Activated naive CD4-positive, alpha-beta T cell (primary cell): ENCODE measurements at places on chromosomes 2 and 18.

DNA sequence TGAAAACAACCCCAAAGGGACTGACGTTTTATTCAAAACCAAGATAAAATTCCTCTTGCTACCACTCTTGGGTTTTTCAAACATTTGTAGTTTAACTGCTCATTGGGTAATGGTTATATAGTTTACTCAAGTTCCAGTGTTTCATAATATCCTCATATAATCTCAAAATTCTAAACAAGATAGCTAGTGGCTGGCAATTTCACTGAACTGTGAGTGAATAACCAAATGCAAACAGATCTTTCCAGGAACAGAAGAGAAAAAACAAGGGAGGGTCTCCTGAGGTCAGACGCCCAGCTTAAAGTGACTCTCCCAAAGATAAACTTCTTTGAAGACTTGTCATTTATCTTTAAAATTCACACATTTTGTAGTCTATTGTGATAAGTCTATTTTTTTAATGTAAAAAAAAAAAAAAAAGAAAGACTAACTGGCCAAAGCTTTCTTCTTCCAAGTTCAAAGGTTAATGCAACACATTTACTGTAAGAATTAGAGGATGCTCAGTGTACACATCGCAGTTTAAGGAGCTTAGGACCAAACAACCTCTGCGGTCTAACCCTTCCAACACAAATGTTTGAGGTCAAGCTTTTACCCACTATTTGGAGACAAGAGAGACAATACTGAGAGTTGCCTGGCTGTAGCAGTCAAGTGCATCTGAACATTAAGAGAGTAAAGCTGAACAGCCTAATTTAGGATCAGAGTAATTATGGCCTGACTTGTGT, 26.6 kb downstream of the LPIN2 start:
- no peak for DNase-seq

DNA sequence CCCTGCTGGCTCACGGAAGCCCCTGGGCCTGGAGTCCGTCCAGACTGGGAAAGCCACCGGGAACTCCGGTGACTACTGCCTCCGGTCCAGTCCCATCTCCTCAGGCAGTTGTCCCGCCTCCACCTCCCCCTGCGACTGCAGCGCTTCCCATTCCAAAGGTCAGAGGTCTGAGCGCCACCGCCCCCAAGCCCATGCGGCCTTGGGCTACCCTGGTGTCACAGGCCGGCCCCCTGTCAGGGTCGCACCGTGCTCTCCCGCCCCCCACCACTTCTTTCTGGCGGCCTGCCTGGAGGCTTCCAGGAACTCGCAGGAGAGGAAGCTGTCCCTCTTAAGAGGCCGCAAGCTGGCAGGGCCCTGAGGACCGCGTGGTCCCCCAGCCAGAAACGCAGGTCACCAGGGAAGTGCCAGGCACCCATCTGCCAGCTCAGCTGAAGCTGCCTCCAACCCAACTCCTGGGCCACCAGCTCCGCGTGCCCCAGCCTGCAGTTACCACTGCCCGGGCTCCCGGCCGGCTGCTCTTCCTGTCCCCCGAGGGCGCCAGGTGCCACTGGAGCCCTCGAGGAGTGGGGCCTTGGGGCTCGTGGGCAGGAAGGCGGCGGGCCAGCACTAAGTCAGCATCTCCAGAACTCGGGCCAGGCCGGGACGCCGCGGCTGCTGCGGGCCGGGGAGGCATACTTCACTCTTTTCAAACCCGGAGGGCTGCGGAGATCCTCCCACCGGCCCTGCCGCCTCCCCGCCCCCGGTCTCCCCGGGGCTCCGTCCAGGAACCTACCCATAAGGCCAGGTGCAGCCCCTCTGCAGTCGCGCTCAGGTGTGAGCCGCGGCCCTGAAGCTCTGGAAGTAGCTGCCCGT, 83.3 kb upstream of the POMC start:
- DNase-seq = peak; percentile 57

DNA sequence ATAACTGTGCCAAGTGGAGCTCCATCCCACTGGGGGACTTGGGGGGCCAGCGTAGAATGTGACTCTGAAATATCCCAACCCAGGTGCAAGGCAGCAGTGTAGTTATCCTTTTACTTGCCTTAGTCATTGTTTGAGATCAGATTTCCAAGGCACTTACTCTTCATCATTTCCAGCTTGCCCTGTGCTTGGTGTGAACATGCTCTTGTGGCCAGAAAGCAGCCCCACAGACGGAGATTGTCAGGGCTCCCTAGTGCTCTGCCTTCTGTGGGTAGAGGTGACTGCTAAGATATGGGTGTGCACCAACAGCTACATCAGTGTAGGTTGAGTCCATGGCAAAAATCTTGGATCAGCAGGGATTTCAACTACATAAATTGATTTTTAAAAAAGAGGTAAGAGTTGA, 2010.0 kb upstream of the PIK3C3 start:
- DNase-seq = no peak

- DNase-seq = no peak
Observed at GRCh38 chr2:182907081-182907830, 40.8 kb upstream of the FRZB start.

DNA sequence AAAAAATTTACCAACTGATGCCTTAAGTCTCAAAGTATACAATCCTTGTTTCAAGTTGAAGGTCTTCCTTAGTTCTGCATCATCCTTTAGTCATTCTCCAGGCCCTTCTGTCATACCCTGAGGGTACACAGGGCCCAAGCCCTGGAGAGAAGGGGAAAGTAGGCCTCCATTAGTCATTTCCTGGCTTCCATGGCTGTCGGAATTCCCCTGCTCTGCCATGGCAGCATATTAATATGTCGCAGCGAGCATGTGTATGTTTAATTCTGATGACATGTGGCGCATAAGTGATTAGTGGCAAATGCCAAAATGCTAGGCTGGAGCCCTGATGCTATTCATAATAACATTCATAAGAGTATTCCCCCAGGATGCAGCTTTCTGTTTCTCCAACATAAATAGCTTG, 22.1 kb downstream of the GPR39 start:
- DNase-seq = no peak

DNA sequence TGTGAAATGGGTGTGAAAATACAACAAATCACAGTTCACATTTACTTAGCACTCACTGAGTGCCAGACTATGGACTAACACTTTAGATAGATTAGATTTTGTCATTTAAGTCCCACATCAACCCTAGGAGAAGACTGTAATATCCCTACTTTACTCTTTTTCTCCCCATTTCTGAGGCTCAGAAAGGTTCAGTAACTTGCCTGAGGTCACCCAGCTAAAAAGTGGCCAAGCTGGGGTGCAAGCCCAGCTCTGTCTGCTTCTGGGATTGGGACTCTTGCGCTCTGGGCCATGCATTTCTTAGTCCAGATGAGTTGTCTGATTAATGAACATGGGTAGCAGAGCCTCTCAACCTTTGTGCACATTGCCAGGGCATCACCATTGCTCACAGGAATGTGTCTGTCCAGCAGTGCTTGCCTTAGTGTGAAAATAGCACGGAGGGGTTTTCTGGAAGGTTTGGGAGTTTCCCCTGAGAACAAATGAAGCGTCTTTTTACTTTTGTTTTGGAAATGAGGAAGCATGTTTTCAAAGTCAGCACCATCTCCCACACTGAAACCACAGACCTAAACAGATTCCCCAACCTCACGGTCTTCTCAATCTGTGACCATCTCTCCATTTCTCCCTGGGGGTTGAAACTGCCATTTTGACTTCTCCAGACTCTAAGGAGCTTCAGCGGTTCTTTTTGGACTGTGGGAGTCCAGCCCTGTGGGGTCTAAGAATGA, 31.9 kb downstream of the NRP2 start:
- DNase-seq = no peak

DNA sequence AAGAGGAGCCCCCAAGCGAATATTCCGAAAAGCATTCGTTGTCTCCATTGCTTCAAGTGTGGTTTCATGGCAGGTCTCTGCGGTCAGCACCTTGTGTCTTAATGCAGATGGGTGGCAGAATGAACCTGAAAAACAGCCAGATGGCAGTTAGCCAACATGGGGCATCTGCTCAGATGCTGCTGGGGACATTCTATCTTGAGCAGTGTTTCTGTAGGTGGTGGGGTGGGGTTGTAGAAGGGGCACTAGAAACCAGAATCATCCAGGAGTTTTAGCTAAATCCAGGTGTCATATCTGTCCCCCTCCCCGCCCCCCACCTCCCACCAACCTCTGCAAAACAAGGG, 42.1 kb downstream of the ST6GAL2 start:
- no peak for DNase-seq

GRCh38 chr2:83233326-83233725, 1225.8 kb downstream of the SUCLG1 start:
- DNase-seq = no peak

- no peak for DNase-seq
Observed at GRCh38 chr18:551404-552061, 28.6 kb upstream of the CETN1 start.

DNA sequence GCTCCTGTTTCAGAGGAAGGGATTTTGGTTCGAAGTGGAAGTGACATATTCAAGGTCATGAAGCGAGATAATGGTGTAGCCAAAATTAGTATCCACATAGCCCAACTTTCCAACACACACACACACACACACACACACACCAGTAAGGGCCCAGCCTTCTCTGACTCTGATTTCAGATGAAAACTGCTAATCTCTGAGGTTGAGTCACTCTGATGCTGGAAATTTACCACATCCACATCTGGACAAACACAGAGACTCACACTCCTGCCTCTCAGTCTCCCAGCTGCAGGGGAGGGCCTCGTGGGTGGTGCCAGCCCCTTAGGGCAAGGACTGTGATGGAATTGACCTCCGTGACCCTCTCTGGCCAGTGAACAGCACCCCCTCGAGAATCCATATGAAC, 29.0 kb upstream of the SLC35F6 start:
- DNase-seq = no peak

- DNase-seq = no peak
Observed at GRCh38 chr2:198890490-198890889, 567.2 kb downstream of the SATB2 start.

- DNase-seq = no peak
Observed at GRCh38 chr2:149028377-149028776, 10.1 kb upstream of the LYPD6B start.

DNA sequence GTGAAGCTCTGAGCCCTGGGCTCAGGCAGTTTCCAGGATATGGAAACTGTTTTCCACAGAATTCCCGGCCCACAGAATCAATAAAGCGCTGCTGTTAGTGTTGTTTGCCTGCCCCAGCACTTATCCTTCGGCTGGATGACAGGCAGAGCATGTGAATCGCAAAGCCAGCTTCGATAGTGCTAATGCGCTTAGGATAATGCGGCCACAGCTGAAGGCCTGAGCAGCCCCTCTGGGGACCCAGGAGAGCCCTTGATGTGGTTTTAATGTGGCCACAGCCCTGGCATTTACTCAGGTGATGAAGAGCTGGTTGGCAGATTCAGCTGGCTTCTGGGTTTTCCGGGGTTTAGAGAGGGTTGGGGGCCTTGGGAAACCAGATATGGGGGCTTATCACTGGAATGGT, 23.7 kb downstream of the PCARE start:
- no peak for DNase-seq

GRCh38 chr2:55115761-55116597, 65.7 kb upstream of the RTN4 start:
- no peak for DNase-seq

- DNase-seq = no peak
Observed at GRCh38 chr2:229287823-229288222, 16.7 kb upstream of the PID1 start.

DNA sequence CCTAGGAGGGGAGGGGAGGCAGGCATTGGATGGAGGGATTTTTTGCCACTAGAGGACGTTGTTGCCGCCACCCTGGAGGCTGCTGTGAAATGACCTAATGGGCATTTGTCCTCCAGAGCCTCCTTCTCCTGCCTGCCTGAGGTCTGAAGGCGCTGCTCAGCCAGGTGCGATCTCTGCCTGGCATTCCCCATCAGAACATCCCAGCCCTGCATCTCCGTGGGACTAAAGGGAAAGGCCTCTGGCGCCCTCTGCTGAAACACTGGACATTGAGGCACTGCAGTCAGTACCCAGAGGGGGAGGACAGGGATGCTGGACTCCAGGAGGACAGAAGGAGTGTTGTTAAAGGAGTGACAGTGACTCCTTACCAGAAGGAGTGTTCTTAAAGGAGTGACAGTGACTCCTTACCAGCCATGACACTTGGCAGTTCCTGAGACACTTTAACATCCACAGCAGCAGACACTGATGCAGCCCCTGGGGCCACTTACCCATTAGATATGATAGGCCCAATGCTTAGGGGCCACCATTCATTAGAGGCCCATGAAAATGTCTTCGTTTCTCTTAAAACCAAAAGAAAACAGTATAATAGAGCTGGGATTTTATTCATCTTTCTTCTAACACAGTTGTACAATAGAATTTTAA, 17.0 kb downstream of the THNSL2 start:
- no peak for DNase-seq

DNA sequence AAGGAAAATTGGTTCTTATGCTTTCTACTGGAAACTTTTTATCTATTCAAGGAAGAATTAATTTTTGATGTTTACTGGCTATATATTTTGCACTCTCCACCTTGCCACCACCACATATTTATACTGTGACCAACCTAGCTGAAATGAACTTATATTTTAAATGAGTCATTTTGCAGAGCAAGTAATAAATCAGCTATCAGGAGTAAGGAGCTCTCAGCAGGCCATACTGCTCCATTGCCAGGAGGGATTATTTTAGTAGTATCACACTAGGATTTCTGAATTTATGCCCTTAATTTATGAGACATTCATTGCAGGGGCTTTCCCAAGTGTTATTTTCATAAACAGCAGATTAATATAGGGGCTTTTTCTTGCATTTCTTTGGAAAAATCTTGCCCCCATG, 125.8 kb upstream of the CYP1B1 start:
- DNase-seq = no peak

DNA sequence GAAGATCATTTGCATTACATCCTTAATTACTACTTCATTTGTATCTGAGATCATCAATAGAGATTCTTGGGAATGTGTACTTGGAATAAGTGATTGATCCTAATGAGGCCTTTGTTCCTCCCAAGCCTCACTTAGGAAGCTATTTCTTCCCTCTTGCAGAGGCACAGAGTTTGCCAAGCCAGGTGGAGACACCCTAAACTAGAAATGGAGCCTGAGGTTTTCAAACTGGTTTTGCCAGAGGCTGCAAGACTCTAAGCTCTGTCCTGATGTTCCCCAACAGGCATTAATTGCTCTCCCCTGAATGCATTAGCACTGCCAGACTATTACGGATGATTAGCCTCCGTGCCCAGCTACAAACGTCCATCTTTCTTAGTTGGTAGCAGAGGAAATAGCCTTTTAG, 125.2 kb upstream of the LGALSL start:
- DNase-seq = no peak

DNA sequence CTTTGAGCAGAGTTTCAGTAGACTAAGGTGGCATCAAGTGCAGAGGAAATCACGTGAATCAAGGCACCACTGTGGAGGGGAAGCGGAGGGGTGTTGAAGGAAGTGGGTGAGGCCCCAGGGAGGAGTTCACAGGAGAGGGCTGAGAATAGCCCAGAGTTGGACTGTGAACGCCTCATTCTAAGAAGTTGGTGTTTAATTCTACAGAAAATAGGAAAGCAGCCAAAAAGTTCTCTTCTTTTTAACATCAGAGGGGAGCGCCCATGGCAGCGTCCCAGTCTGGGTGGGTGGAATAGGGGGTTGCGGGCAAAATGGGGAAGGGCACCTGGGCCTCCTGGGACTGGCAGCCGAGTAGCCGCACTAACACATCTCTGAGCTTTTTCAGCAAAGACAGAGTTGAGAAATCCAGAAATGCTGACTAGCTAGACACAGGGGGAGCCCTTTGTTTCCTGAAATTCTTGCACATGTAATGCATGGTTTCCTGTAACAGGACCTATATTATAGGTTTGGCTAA, 97.0 kb downstream of the NEB start:
- DNase-seq = no peak

- DNase-seq = no peak
Observed at GRCh38 chr2:226772389-226773179, 27.0 kb downstream of the IRS1 start.

GRCh38 chr2:149651229-149651628, 63.7 kb upstream of the MMADHC start:
- no peak for DNase-seq

- no peak for DNase-seq
Observed at GRCh38 chr2:188677142-188677541, 297.0 kb upstream of the COL3A1 start.
